Stimulated activated memory B cell treated with anti-CD40 and anti-IgM and Interleukin-4, amounts not matched to agents 10 μg/mL and 1 μg/mL and 100 μg/mL, for 72 hours (primary cell): ENCODE measurements at places on chromosomes 6 and 20.

DNA sequence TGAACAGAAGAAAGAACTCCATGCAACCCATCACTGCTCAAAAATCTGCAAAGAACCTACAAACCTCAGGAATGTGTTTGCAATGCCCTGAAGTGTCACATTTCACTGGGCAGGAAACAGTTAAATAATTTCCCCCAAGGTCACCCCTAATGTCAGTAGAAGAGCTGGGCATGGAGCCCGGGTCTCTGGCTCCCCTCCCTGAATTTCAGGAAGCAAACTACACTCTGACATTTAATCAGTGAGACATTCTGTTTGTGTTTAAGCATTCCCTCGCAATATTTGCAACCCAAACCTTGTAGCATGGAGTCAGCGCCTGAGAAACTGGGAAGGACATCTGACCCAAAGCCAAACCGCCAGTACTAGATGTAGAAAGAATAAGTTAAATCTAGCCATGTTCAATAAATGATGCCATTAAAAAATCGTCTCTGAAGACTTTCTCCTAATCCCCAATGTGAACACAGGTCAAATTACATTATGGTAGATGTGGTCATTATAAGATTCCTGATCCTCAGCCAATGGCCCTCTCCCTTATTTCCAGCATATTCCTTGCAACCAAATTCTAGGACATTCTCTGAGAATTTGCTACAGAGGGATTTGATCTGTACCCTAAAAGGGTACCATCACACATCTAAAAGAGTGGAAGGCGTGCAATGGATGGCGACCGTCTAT is 91.2 kb upstream of the ADTRP start:
- no peak for ATAC-seq

DNA sequence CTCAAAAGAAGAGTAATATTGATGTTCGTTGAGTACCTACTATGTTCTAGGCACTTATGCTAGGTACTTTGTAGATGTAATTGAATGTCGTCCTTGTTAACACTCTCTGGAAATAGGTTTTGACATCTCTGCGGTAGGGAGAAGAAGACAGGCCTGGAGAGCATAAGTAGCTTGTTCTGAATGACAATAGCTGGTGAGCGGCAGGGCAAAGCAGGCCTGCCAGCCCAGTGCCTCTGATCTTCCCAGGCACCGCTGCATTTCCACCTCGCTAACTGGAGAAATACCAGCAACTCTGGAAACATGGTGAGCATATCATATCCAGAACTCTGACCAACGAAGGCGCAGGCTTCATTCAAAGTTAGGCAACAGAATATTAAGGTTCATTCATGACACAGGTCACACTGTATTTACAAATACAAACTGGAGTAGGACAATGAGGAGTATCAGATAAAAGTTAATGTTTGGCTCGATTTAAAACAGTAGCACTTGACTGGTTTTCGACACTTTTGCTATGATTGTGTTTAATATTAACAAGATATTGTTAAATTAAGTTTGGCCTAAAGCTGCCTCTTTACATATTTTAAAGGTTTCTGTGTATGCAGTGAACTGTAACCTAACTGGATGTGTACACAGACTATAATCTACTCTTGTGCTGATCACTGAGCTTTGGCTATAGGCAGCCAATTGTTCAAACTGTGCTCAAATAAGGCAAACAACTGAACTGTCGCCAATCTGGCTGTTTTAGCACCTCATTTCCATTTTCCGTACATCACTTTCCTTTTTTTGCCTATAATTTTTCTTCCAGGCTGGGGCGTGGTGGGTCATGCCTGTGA is 54.1 kb downstream of the PPP1R3G start:
- no peak for ATAC-seq

DNA sequence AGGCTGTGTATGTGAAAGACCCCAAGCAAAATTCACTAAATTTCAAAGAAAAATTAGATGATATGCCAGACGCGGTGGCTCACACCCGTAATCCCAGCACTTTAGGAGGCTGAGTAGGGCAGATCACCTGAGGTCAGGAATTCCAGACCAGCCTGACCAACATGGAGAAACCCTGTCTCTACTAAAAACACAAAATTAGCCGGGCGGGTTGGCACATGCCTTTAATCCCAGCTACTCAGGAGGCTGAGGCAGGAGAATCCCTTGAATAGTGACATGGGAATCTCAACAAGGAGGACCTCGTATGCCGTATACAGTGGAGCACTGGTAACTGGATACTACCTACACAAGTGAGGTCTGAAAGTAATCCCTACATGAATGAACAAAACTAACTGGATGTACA is 92.7 kb upstream of the JARID2 start:
- no peak for ATAC-seq

DNA sequence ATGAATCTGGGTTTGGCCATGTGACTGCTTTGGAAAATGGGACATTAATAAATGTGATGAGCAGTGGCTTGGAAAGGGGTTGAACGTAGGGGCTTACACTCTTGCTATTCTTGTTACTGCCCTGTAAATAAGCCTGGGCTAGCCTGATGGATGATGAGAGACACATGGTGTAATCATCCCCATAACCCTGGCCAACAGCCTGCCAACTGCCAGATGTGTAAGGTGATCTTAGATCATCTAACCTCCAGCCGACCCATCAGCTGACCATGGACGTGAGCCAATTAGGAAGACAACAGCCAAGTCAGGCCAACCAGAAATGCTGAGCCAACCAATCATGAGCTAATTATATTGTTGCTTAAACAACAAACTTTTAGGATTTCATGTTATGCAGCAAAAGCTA is 25.2 kb downstream of the FBXO30 start:
- ATAC-seq, result no peak
